IMR-90 (cell line): ENCODE measurements at places on chromosomes 13 and 19. TPM values are rescaled to one million over a fixed set of nuclear protein-coding genes. Genes with fewer than 3 reads are reported as not detected.

Gene CGB3
- total RNA-seq = not detected in 2 replicates

Gene RGS9BP
- total RNA-seq = 0.18 and 0.28 TPM in 2 replicates

Gene FCAR
- total RNA-seq = not detected in 2 replicates

Gene MYO16
- total RNA-seq = under 0.01 TPM in 2 replicates

Gene TSC22D1
- total RNA-seq = 30.8 and 52.2 TPM in 2 replicates

Gene B9D2
- 4.7 and 6.1 TPM in 2 replicates for total RNA-seq

Gene MIPEP
- total RNA-seq = 21.5 and 22.2 TPM in 2 replicates

Gene LYPD4
- total RNA-seq = not detected in 2 replicates

Gene MTUS2
- under 0.01 TPM in 1 of 2 replicates, not detected in the other for total RNA-seq

Gene PRRG2
- under 0.01 and 0.54 TPM in 2 replicates for total RNA-seq

Gene ANGPTL8
- total RNA-seq = not detected in 2 replicates

Gene ZSCAN4
- total RNA-seq = not detected in 2 replicates

Gene SPIB
- not detected in 2 replicates for total RNA-seq

Gene SPACA7
- not detected in 2 replicates for total RNA-seq

Gene ANO8
- total RNA-seq = 1.6 and 1.7 TPM in 2 replicates

Gene ACP7
- not detected in 2 replicates for total RNA-seq

Gene TTYH1
- not detected in 2 replicates for total RNA-seq

Gene ZNF548
- 23.9 and 24.2 TPM in 2 replicates for total RNA-seq

Gene ZNF177
- 0.83 and 1.1 TPM in 2 replicates for total RNA-seq
